CD4-positive, alpha-beta memory T cell (primary cell): ENCODE measurements at places on chromosomes 7 and 10.

GRCh38 chr10:116780691-116781205 is 38.4 kb upstream of the HSPA12A start:
- DNase-seq = no peak

DNA sequence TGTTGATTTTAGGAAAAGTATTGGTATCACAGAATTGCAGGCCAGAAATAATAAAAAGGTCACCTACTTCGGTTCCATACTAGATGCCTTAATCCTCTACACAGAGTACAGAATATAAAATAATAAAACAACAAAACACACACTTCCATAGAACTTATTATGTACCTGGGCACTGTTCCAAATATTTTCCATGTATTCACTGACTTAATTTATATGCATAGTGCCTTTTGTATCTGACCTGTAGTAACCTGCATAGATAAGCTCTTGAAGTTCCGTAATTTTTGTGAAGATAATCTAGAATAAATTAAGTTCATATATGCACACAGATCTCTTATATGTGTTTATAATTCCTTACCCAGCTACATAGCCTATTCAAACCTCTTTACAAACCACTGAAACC is 78.3 kb downstream of the RAPGEF5 start:
- no peak for DNase-seq

DNA sequence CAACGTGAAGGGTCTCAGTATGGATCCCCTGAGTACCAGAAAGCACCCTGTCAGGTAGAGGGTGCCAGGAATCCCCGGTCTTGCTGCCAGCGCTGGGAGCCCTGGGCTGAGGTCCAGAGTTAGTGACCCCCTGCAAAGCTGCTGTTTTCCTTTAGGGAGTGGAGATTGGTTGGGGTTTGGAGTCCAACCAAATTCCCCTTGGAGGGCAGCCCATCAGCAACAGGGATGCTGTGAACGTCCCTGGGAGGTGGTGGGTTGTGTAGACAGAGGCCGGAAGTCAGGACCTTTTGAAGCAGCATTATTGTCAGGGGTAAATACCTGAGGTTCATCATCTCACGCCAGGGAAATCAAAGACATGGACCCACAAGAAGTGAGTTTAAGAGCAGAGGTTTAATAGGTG is 104.2 kb downstream of the COL26A1 start:
- no peak for DNase-seq

GRCh38 chr7:1852517-1853430 is 182.7 kb downstream of the ELFN1 start:
- DNase-seq = no peak

DNA sequence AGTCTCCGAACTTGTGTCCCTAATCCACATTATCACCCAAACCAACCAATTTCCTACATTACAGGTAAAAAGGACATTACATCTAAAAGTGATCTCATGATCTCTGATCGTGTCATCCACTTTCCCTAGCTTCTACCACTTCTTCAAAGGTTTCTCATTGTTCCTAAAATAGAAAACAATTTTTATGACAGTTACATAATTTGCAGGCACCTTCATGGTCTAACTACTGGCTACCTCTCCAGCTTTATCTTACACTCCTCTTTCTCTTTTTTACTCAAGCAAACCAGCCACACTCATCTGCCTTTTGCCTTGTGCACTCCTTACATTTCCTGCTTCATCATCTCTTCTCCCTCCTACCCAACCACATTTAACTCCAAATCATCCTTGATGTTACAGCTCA is 886.7 kb upstream of the SORCS1 start:
- DNase-seq = no peak

DNA sequence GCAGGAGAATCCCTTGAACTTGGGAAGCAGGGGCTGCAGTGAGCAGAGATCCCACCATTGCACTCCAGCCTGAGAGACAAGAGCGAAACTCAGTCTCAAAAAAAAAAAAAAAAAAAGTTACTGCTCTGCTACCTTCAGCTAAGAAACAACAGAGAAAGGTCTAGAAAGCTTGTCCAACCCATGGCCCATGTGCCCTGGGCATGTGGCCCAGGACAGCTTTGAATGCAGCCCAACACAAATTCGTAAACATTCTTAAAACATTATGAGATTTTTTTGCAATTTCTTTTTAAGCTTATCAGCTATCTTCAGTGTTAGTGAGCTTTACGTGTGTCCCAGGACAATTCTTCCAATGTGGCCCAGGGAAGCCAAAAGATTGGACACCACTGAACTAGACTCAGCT is 22.9 kb downstream of the PLXDC2 start:
- no peak for DNase-seq

DNA sequence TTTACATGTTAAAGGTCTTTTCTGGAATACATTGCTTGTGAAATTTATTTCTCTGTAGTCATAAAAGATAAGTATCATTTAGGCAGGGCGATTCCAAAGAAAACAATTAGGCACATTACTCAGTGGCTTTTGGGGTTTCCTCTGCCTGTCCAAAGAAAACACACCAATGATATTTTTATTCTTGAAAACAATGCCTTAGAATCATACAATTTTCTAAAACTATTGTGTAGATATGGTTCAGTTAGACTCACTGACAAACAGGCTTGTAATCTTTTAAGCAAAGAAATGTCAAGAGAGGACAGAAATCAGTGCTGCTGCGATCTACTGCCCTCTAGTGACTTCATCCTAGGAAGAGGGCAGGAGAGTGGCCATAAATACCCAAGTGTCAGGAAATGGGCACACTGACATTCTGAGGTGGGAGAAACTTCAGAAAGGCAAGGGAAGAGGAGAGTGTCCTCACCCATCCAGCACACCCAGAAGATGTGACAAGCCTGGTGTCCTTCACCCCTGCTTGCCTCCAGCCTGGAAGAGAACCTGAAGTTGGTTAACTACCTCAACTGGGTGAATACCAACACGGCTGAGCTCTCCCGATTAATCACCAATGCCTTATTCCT is 120.5 kb downstream of the GALNT11 start:
- peak; percentile 41 for DNase-seq

DNA sequence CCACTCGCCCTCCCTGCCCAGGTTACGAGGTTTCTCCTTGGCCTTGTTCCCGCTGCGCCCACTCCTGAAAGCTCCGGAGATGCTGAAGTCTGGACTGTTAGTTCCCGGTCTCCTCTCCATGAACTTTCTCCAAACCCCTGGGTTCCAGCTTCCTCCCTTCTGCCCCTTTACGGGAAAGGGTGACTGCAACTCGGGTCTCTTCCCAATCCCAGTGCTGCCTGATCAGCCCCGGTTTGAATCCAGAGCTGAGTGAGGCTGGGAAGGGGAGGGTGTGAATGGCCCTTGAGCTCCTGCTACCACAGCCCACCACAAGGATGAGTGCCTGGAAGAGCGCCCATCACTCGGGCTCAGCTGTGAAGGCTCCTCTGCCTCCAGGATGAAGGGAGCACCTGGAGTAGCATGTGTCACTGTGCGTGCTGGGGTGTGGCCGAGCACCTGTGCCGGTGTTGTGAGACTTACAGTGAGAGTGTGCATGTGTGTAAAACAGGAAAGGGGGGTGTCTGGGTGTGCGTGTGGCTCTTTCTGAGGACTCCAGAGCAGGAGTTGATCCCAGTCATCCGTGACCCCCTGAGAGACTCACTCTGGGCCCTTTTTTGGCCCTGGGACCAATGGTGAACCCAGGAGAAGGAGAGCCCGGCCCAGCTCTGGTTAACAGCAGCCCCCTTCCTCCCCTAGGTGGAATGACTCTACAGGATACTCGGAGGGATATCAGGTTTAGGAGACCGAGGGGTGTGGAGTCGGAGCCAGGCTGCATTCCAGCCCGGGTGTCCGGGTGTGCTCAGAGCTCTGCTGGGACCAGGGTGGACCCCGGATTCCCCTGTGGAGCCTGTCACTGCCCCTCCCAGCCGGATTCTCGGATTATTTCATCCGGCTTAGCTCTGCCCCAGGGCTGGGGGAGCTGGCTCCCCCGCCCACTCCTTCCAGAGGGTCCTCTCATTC is 1.1 kb upstream of the ZNF467 start:
- DNase-seq = no peak

- no peak for DNase-seq
Measured at GRCh38 chr7:94650147-94651051, 5.5 kb downstream of the SGCE start.

- DNase-seq = no peak
Measured at GRCh38 chr7:29457141-29457561, 106.5 kb upstream of the PRR15 start.

DNA sequence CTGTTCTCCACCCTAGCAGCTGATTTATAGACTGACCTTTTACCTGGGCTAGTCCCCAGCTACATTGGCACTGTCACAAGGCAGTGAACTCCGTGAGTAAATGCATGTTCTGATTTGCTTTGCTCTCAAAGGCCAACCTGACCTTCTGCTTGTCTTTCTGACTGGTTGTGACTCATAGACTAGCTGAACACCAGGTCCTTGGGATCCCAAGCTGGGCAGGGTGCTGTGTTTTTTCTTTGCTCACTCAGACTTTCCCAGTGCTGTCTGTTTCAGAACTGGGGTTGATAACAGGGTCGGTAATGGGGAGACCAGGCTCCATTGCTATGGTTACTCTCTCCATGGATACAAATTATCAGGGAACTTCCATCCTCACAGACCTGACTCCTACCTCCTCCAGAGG is 35.0 kb downstream of the EVX1 start:
- DNase-seq = no peak

DNA sequence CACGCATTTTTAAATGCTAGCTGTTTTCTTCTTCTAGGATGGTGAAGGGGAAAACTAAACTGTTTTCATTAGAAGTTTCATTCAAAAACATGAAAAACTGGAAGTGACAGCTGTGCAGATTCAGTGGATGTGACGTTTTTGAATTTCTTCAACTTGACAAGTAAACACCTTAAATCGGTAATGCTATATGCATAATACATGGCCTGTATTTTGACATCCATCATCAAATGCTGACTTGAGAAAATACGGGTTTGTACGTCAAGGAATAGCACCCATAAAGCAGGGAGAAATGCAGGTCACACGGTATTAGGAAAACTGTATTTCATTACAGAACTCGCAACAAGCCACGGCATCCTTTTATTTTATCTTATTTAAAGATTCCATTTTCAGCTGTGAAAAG is 720.5 kb downstream of the KCNMA1 start:
- no peak for DNase-seq

- no peak for DNase-seq
Measured at GRCh38 chr7:155861480-155861868, 49.2 kb upstream of the SHH start.

DNA sequence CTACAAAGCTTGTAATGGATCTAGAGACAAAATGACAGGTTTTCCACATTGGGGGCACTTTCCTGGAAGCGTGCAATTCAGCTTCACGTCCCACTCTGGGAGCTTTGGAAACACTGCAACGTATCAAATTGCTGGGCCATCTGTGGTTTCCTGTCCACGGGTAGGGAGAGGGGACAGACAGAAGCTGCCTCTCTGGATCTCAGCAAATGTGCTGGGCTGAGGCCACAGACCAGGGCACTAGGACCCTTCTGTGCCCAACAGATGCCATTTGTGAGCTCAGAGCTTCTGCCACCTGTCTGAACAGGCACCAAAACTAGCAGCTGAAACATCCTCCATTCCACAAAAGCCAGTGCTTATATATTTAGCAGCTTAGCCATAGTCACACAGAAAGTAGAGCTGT is 40.9 kb upstream of the FRMD4A start:
- DNase-seq = no peak

GRCh38 chr10:43372765-43373361 is 1.4 kb downstream of the FXYD4 start:
- DNase-seq = no peak

DNA sequence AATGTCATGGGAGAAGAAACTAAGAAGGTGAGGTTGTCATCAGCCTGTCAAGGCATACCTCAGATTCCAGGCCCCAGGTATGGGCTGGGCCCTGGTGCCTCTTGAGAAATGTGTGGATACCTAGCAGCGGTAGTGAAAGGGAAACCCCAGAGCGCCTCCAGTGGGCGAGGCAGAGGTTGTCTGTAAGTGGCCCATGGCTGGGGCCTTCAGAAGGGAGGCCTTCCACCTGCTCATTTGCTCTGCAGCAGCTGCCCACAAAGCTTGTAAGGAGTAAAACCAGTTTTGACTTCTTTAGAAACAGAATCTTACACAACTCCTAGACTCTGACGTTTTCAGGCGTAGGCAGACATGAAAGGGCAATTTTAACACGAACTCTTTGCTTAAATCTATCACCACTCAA is 509.9 kb downstream of the PARD3 start:
- DNase-seq = no peak

- no peak for DNase-seq
Measured at GRCh38 chr7:135843214-135843613, 94.6 kb upstream of the FAM180A start.

DNA sequence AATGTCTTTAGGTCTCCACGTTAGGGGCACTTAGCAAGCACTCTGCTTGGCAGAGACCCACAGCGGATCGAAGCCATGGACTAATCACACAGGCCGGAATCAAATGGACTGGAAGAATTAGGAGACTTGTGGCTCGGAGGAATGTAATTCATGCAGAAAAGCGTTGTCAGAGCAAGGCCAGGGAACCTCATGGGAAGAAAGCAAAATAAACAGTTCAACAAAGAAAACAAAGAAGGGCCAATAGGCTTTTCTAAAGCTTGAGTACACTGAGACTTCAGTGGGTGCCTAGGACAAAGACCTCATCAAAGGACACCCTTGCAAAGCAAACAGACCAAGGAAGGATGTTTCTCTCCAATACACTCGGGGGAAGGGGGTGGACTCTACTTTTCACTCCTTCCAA is 171.1 kb downstream of the GLI3 start:
- no peak for DNase-seq

DNA sequence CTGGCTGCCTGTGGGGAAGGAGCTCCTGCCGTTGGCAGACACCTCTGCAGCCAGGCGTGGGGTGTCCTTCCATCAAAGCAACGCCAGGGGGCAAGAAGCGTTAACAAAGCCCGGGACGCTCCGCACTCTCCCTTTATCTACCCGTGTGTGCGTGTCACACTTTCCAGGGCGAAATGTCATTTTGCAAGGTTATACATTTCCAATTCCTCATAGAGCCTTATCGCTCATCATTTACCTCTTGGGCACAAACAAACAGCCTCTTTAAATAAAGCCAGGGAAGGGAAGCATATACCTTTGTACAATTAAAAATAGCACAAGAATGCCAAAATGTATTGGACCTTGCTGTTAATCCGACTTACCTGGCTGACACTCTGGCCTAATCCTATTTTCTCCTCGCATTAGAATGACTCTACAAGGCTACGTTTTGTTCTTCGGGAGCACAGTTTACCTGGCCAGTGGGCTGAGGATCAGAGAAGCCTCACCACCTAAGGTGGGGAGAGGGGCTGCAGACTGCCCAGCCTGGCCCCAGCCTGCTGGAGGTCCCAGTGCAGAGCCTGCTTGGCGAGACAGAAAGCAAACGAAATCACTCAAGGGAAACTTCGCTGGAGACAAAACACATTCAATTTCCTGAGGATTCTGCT is 77.6 kb upstream of the EN2 start:
- DNase-seq = peak; percentile 47
